Activated CD4-positive, alpha-beta T cell treated with anti-CD3 and anti-CD28 coated beads, Interleukin-2, amount 10 ng/mL, durations not matched to agents 7 days and 5 days (primary cell): ENCODE measurements at places on chromosomes 12 and 14. TPM values are rescaled to one million over a fixed set of nuclear protein-coding genes. Genes with fewer than 3 reads are reported as not detected.

The CYP46A1 gene
- 0.12 TPM for total RNA-seq

The TBC1D30 gene
- total RNA-seq: 0.19 TPM

The NRIP2 gene
- total RNA-seq: not detected

The ANKS1B gene
- total RNA-seq: 0.17 TPM

The TAS2R46 gene
- total RNA-seq: 1.2 TPM

The KIAA0586 gene
- 31.4 TPM for total RNA-seq

The AHNAK2 gene
- not detected for total RNA-seq

The RNASE7 gene
- total RNA-seq: not detected

The PIANP gene
- total RNA-seq: not detected

The BDKRB2 gene
- not detected for total RNA-seq

The NPFF gene
- total RNA-seq: not detected

The LUM gene
- total RNA-seq: not detected

The TTC6 gene
- not detected for total RNA-seq

The CFL2 gene
- 5.4 TPM for total RNA-seq

The RD3L gene
- total RNA-seq: not detected

The CARMIL3 gene
- 1.1 TPM for total RNA-seq

The TBX3 gene
- total RNA-seq: not detected

The ASCL4 gene
- total RNA-seq: not detected
